ENCODE measurements at places on chromosomes 4 and X. TPM values are rescaled to one million over a fixed set of nuclear protein-coding genes. Genes with fewer than 3 reads are reported as not detected.

The CXCL1 gene
- polyA plus RNA-seq = 0.75 TPM

The SPANXN3 gene
- polyA plus RNA-seq = not detected

The XAGE1A gene
- polyA plus RNA-seq = not detected

The ENPEP gene
- 24.0 TPM for polyA plus RNA-seq

The CCDC110 gene
- 1.5 TPM for polyA plus RNA-seq

The TSPAN7 gene
- 114 TPM for polyA plus RNA-seq

The DAPP1 gene
- 2.3 TPM for polyA plus RNA-seq

The GRIPAP1 gene
- 34.3 TPM for polyA plus RNA-seq

The GRIA2 gene
- polyA plus RNA-seq = 12.8 TPM

The BANK1 gene
- polyA plus RNA-seq = 0.37 TPM

The MAGEB2 gene
- polyA plus RNA-seq = 0.08 TPM

The AFF2 gene
- 3.5 TPM for polyA plus RNA-seq

GRCh38 chr4:26468283-26468949 lies 21.9 kb downstream of the CCKAR start:
- no peak for DNase-seq

GRCh38 chr4:151866592-151866918 lies 105.7 kb upstream of the GATB start:
- DNase-seq = no peak

GRCh38 chr4:113838460-113838859 lies 76.9 kb upstream of the CAMK2D start:
- no peak for DNase-seq

- DNase-seq = no peak
Measured at GRCh38 chrX:42490111-42490510, 287.9 kb downstream of the PPP1R2C start.

- no peak for DNase-seq
Measured at GRCh38 chrX:11406109-11406765, 113.0 kb downstream of the AMELX start.

DNA sequence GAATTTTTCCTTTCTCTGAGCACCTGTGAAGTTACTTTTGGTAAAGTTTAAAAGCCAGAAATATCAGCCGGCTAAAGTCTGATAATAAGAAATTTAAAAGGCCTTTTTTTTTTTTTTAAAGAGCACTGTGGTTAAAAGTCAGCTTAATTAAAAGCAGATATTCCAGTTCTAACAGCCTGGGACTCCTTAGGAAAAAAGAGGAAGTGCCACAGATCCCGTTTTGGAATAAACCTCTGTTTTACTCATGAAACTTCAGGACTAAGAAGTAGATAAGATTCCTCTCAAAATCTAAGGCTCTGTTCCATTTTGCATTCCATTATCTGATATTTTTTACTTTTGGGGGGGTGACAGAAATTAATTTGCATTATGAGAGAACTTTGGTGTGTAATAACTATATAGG lies 37.8 kb downstream of the ABCB7 start:
- DNase-seq = no peak

DNA sequence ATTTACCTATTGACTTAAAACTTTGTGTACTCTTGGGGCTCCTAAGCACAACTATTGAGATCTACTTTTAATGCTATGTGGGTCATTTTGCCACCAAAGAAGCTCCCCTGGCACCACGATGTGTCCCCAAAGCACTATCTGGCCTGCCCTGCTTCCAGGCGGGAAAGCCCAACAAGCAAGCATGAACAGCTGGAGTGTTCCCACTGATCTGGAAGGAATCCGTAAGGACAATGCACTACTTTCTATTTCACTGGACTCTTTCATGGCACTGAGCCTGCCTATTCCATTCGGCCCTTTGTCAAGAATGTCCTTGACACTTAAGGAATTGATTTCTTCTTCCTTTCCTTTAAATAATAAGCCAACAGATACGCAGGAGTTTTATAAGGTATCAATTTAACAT lies 38.8 kb downstream of the GRIA3 start:
- no peak for DNase-seq

GRCh38 chr4:72809208-72809607 lies 240.2 kb upstream of the ADAMTS3 start:
- no peak for DNase-seq

- no peak for DNase-seq
Measured at GRCh38 chrX:44927398-44927797, 54.4 kb downstream of the KDM6A start.

DNA sequence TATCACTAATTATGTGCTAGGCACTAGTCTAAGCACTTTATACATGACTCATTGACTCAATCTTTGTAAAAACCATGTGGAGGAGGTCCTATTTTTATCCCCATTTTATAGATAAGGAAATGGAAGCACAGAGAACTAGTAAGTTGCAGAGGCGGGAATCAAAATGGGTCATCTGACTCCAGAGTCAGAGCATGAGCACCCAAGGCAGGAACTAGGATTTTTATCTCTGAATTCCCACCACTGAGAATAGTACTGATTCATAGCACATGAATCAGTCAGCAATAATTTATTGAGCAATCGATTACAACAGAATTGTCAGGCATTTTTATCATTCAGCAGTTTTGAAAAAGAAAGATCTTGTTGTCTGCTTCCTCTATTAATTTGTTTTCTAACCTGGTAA lies 19.3 kb downstream of the SCARB2 start:
- DNase-seq = peak; percentile 80

DNA sequence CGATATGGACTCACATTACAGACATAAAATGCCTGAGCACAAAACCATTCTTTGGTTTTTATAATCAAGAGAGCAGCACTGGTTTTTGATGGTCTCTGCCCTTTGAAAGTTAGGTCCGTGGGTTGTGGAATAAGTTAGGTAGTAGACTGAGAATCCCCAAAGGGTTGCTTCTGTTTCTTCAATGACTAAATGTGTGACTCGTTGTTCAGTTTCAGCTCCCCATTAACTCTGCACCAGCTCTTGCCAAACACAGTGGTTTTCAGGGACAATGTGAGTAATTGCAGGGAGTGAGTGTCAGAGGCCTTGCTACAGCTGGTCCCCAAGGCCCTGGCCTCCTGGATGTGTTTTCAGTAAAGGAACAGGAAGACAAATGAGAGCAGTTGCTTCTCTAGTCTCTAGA lies 24.8 kb downstream of the SMIM20 start:
- peak; percentile 43 for DNase-seq

DNA sequence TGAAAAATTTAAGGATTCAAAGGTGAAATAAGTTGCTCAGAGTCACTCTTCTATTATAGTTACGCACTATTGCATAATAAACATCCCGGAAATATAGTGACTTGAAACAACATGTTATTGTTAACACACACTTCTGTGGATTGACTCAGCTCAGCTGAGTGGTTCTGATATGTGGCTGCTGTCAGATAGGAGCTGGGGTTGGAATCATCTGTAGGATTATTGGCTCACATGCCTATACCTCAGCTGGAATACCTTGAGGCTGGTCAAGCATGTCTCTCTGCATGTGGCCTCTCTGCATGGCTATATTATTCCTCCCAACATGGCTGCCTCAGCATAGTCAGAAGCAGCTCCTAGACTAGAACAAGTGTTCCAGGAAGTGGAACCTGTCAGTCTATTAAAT lies 486.7 kb upstream of the MAGEB2 start:
- DNase-seq = no peak

DNA sequence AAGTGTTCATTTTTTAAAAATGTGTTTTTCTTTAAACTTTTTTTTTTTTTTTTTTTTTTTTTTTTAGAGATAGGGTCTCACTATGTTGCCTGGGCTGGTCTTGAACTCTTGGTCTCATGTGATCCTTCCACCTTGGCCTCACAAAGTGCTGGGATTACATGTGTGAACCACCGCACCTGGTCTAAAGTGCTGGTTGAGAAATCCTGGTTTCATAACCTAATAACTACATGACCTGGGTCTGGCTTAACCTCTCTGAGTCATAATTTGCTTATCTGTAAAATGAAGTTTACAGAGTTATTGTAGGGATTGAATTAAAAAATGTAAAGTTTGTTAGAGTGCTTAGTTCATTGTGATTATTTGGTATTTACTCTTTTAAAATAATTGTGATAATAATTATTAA lies 5.2 kb downstream of the HSD17B13 start:
- no peak for DNase-seq

GRCh38 chr4:158861281-158861680 lies 92.5 kb downstream of the FNIP2 start:
- DNase-seq = no peak

DNA sequence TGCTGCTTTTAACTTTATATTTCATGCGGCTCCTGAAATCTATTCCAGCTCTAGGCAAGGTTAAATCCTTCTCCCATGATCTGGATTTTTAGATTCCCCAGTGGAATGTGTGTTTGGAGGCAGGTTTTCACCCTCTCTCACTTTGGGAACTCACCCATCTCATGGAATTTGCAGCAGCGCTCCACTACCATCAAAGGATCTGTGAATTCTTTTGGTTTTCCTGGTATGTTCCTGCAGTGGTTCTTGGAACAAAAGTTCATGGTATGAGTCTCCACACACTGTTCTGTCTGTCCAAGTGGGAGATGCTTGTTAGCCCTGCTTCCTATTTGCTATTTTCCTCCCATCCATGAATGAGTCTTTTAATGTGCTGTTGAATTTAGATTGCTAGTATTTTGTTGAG lies 14.0 kb downstream of the APOOL start:
- DNase-seq = no peak

- DNase-seq = no peak
Measured at GRCh38 chrX:5145957-5146356, 1082.7 kb downstream of the NLGN4X start.

GRCh38 chr4:47719576-47719975 lies 118.3 kb downstream of the CORIN start:
- no peak for DNase-seq

DNA sequence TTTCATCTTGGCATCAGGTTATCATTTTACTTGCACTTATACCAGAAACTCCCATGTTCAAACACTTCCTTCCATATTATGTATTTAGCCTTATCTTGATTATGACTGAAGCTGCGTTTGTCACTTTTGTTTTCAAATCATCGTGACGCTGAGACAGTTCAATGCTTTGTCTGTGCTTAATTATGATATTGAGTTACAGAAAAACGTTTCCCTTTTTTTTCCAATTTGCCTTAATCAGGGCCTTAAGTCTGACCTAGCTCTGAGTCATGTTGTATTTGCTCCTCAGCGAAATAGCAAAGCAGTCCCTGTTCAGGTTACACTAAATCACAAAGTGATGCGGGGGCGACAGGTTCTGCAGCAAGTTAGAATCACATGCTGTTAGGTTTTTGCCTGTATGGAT lies 254.7 kb downstream of the AFF2 start:
- DNase-seq = no peak
